ENCODE measurements at places on chromosomes 6 and 20. TPM values are rescaled to one million over a fixed set of nuclear protein-coding genes. Genes with fewer than 3 reads are reported as not detected.

DNA sequence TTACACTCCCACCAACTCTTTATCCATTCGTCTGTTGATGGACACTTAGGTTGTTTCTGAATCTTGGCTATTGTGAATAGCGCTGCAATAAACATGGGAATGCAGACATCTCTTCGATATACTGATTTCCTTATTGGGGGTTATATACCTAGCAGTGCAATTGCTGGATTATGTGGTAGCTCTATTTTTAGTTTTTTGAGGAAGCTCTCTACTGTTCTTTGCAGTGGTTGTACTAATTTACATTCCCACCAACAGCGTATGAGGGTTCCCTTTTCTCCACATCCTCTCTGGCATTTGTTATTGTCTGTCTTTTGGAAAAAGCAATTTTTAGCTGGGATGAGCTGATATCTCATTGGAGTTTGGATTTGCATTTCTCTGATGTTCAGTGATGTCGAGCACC lies 4.6 kb upstream of the PFDN4 start:
- no peak for DNase-seq

SIRPB1 gene
- 0.54 TPM for total RNA-seq

- DNase-seq, result no peak
Observed at GRCh38 chr6:87848616-87849015, 146.6 kb upstream of the AKIRIN2 start.

DNA sequence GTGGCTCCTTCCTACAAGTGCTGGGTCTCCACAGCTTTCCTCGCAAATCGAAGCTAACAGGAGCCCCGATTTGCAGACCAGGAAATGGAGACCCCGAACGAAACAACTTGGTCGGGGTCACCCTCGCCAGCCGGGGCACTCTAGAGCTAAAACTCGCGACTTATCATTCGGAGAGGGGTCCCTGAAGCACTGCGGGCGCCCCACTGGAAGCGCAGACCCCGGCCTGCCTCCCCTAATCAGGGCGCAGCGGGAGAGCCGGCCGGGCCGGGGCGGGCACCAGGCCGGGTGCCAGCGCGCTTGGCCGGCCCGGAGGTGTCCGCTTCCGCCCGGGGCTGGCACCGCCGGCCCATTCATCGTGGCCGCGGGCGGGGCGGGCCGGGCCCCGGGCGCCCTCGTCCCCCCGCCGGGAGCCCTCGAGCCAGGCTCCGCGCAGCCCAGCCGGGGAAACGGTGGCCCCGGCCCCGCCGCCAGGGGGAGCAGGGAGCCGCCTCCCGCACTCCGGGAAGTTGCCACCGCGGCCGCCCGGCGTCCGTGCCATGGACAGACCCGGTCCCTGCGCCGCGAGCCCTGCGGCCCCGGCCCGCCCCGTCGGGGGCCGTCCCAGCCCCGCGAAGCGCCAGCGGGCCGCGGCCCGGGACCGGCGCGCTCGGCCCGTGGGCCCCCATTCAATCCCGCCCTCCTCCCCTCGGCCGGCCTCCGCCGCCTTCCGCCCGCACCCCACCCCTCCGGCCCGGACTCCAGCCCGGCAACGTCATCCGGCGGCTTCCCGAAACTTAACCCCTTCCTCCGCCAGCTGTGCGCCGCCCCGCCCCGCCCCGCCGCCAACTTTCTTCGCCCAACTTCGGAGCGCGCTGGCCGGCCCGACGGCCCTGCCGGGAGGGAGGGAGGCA lies 961 bp downstream of the RRBP1 start:
- peak; percentile 90 for DNase-seq

MYCT1 gene
- under 0.01 TPM for total RNA-seq

- no peak for DNase-seq
Observed at GRCh38 chr6:138863321-138863720, 67.4 kb downstream of the ECT2L start.

ULBP1 gene
- total RNA-seq, result 6.1 TPM

DNA sequence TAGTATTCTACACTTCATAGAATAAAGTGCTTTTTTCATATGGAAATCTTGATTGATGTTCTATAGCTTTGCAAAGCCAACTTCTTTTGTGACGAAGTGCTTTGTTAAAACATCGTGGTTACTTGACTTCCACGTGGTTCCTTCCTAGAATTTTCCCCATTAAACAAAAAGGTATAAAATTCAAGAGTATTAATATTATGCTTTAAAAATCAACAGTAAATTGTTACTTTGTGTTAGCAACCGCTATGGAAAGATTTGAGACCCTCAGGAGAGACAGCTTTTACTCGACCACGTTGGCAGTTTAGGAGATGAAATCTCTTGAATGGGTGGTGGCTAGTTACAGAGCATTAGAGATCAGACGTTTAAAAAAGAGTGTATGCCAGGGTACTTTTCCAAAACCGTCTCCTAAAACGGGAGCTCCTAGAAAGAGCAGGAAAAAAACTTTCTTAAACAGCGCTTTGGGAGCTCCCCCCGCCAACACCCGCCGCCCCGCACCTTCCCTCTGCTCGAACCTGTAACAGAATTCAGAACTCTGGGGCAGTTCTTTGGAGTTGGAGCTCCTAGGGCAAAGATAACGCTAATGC lies 920 bp downstream of the GJA1 start:
- peak; percentile 40 for DNase-seq
